Stimulated activated memory B cell treated with anti-CD40 and anti-IgM and Interleukin-4, amounts not matched to agents 10 μg/mL and 1 μg/mL and 100 μg/mL, for 72 hours (primary cell): ENCODE measurements at places on chromosomes 5 and 9.

DNA sequence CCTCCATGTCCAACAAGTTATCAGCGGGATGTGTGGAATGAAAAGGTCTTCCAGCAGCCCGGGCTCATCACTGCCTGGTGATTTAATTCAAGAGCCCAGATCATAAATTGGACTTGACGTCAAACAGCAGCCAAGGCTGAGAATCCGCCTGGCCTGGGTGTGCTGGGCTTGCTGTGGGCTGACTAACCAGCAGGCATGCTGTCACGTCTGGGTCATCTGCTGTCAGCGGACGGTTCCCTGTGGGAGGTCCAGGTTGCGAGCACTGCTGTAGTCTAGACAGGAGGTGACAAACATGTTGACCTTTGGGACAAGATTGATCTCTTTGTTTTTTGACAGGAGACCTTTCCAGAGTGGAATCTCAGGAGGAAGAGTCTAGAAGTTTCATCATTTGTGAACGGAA, 289.7 kb downstream of the OSTF1 start:
- no peak for ATAC-seq
- no peaks in the 10 kb centered on the region for H3K27me3 ChIP-seq
- H3K4me1 ChIP-seq: no peaks in the 10 kb centered on the region
- no peak overlapping the region for H3K4me3 ChIP-seq
- H3K36me3 ChIP-seq: no peaks in the 10 kb centered on the region
- no peak overlapping the region for H3K27ac ChIP-seq

GRCh38 chr9:129102095-129102525, 8.5 kb downstream of the CRAT start:
- H3K27me3 ChIP-seq: peaks cover 14% of the 10 kb centered on the region
- no peak for ATAC-seq
- H3K4me3 ChIP-seq: no peak overlapping the region
- no peak overlapping the region for H3K27ac ChIP-seq
- no peaks in the 10 kb centered on the region for H3K36me3 ChIP-seq

DNA sequence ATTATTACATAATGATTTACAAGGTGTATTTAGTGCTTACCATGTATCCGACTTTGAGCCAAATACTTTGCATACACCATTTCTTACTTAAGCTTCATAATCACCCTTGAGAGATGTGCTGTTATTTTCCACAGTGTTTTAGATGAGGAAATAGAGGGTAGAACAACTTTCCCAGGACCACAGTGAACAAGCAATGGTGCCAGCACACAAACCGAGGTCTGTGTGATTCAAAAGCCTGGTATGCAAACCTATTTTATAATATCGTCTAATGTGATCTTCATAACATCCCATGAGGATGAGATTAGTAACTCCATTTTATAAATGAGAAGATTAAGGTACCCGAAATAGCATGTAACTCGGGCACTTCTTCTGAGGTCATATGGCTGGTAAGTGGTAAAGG, 294.7 kb downstream of the NSG2 start:
- no peaks in the 10 kb centered on the region for H3K36me3 ChIP-seq
- H3K27ac ChIP-seq: no peak overlapping the region
- H3K4me3 ChIP-seq: no peak overlapping the region

DNA sequence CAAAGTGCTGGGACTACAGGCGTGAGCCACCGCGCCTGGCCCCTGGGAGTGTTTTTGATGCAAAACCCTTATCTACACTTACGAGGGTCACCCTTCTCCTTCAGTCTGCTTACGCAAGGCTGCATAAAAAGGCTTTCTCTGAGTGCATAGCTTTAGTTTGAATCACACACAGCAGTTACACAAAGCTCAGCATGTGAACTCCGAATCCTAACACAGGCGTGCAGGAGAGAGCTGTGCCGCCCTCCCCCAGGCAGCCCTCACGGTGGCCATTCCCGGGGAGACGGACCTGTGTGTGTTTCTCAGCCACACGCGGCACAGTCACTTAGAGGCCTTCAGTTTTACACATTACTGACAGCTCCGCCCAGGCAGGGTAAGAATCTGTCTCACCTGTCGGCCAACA, 26.7 kb downstream of the EXD3 start:
- H3K36me3 ChIP-seq: peaks cover 26% of the 10 kb centered on the region
- ATAC-seq: no peak
- no peak overlapping the region for H3K27ac ChIP-seq
- no peaks in the 10 kb centered on the region for H3K27me3 ChIP-seq
- H3K4me3 ChIP-seq: no peak overlapping the region

GRCh38 chr9:8071445-8071798, 271.8 kb upstream of the DMAC1 start:
- H3K27ac ChIP-seq: no peak overlapping the region
- H3K27me3 ChIP-seq: no peaks in the 10 kb centered on the region
- no peaks in the 10 kb centered on the region for H3K36me3 ChIP-seq
- no peaks in the 10 kb centered on the region for H3K4me1 ChIP-seq
- no peak overlapping the region for H3K4me3 ChIP-seq

GRCh38 chr5:1723957-1724821, 75.4 kb downstream of the MRPL36 start:
- H3K27me3 ChIP-seq: peaks cover 60% of the 10 kb centered on the region
- no peaks in the 10 kb centered on the region for H3K36me3 ChIP-seq
- no peak overlapping the region for H3K27ac ChIP-seq
- no peaks in the 10 kb centered on the region for H3K4me1 ChIP-seq
- H3K4me3 ChIP-seq: no peak overlapping the region

- H3K36me3 ChIP-seq: peaks cover 41% of the 10 kb centered on the region
- no peak for ATAC-seq
- no peaks in the 10 kb centered on the region for H3K4me1 ChIP-seq
- H3K4me3 ChIP-seq: no peak overlapping the region
These were observed 31.9 kb downstream of the NIPSNAP3B start for GRCh38 chr9:104795857-104796256.
